Stimulated activated CD8-positive, alpha-beta memory T cell treated with anti-CD3 and anti-CD28 coated beads, Interleukin-15, amount 100 ng/mL, for 24 hours (primary cell): ENCODE measurements at places on chromosomes 5 and 9.

DNA sequence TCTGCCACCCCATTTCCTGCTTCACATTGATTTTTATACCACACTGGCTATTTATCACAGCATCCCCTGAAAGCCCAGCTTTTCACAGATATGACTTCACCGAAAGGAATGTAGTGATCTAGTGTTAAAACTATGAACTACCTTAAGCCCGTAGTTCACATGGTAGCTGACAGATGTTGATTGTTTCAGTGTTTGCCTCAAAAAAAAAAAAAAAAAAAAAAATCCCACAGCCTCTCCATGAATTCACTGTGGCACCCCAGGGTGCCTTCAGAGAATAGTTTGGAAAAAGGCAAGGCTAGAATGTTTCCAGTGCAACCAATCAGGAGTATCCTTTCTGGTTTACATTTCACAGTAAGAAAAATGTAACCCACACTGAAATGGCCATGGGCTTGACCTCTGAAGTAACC, 37.1 kb downstream of the GLIS3 start:
- no peak for DNase-seq

- DNase-seq, result no peak
Measured at GRCh38 chr5:137613554-137614265, 114.6 kb upstream of the SPOCK1 start.

DNA sequence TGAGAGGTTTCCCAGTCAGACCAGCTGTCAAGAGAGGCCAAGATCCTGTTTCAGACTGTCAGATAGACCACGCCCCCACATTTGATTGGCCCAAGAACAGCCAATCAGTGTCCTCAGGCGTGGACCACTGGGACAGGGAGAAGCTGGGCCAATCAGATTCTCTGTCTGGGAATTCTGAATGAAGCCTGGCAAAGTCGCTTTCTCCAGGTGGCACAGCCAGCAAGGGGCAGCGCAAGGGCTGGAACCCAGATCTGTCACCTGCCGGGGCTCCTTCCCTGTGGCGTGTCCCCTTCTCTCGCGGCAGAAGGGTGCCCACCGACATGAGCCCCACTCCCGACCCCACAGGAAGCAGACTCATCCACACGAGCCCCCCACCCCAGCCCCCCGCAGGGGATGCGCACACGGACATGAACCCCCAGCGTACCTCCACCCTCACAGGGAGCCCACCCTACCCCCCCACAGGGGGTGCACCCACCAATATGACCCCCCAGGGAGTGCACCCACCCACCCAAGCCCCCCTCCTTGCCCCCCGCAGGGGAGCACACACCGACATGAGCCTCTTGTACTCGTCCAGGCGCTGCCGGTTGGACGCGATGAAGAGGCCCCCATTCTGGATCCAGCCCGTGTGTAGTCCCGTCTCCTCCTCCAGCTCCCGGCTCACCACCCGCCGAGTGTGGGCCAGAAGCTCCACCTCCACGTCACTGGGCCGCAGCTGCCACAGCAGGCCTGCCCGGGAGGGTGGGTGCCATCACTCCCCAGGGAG, 6.1 kb downstream of the SARDH start:
- no peak for DNase-seq

- DNase-seq, result no peak
Measured at GRCh38 chr5:61301341-61302199, 30.5 kb upstream of the ZSWIM6 start.

GRCh38 chr5:154087260-154087659, 48.5 kb downstream of the MFAP3 start:
- no peak for DNase-seq

DNA sequence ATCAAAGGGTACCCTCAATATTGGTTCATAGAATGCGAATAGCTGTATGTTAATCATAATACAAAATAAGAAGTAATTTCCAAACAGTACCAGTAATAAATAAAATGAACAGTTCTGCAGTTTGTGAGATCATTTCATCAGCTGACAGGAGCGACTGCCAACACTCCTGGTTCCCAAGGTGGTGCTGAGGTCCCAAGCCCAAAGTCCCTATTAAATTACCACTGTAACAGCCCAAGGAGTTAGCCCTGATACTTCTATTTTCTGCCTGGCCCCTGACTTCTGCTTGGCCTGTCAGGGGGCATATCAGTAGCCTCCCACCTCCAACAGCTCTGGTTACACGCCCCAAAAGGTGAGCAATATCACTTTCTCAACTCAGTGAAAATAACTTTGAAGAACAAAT, 47.1 kb downstream of the ANKH start:
- DNase-seq, result no peak

GRCh38 chr5:38755181-38755580, 90.6 kb upstream of the OSMR start:
- no peak for DNase-seq

GRCh38 chr9:109699019-109699418, 81.0 kb upstream of the PALM2AKAP2 start:
- DNase-seq, result no peak

DNA sequence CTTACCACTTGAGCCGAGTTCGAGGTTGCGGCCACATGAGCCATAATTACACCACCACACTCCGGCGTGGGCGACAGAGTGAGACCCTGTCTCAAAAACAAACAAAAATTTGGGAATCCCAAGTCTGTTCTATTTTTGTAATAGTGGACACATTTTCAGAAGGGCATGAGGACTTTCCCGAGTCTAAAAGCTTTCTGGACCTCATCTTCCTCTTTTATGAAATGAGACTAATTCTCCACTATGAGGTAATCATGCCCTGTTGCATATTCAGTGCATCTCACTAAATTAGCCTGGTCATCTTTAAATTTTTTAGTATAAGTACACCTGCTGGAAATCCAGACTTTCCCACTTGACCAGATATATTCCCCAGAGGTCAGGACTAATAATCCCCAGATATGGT, 55.7 kb downstream of the GGTA1 start:
- DNase-seq, result no peak

GRCh38 chr5:154097031-154097430, 58.3 kb downstream of the MFAP3 start:
- no peak for DNase-seq

- no peak for DNase-seq
Measured at GRCh38 chr9:129209109-129209508, 31.0 kb upstream of the IER5L start.

DNA sequence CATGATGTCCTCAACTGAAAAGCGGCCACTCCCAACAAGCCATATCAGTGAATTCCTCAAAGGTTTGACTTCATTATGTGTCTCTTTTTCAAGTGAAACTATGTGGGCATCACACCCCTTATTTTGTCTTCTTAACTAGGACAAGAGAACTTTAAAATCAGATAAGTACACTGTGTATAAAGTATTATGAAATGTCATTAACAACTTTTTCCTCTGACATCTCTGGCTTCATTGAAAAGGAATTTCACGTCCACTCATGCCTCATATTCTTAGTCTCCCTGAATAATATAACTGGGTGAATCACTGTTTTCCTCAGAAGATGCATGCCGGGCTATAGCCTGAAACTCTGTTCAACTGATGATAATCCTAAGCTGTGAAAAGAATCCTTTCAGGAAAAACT, 415.8 kb downstream of the ACTL7B start:
- no peak for DNase-seq

DNA sequence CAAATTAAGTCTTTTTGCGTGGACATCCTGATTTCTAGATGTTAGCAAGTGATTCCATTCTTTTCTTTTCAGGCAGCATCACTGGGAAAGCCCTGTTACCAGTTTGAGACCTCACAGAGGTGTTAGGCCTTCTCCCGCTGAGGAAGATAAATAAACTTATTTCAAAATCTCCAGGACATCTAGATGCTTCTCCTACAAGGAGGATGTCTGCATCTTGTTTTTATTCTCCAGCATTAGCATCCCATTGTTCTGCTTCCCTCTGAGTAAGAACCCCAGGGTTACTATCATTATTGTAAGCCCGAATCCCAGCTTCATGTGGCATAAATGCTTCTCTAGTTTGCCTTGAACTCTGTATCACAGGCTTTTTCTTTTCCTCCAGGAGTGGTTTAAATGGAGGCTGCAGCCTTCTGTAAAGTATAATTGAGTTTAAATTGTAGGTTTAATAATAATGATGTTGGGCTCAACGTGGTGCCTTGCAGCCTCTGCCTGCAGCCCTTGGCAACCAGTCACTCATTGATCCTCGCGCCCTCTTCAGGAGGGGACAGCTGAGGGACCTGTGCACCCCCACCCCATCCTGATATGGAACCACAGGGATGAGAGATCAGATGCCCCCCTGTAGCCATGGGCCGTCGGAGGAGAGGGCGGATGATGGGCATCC, 114.9 kb downstream of the PDZD2 start:
- DNase-seq, result no peak

- no peak for DNase-seq
Measured at GRCh38 chr9:126495411-126496180, 118.1 kb upstream of the LMX1B start.

DNA sequence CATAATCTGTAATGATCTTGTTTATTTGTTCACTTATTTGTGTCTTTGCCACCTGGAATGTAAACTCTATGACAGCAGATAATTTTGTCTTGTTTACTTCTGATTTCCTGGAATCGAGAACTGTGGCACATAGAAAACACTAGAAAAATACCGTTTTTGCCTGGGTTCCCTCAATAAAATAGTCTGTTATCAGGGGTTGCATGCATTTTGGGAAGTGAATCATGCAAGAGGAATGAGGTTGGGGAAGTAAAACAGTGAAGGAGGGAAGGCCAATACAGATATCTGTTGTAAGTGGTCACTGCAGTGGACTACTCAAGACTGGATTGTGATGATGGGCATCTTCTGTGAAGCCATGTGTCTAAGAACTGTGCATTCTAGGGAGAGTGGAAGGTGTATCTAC, 45.2 kb upstream of the IL6ST start:
- no peak for DNase-seq

DNA sequence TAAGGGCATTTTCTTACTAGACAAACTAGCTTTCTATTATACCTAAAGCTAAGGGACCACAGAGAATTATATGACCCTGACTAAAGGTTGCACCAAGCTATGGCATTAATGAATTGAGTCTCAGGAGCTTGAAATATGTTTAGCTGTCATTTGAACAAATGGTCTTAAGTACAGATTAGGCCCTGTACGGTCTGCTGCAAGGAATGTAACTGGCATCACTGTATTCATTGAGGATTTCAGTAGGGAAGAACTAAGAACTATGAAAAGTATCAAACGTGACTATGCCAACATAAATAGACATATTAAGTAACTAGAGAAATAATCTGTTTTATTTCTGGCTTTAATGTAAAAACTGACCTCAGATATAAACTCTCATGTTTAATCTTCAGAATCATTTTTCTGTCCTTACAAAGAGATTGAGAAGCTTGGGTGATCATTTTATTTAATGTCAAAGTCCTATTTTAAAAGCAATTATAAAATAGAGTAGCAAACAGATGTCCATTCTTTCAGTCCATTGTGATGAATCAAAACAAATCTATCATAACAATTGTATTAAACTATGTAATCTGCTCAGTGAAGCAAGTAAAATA, 845.9 kb downstream of the MAT2B start:
- no peak for DNase-seq

DNA sequence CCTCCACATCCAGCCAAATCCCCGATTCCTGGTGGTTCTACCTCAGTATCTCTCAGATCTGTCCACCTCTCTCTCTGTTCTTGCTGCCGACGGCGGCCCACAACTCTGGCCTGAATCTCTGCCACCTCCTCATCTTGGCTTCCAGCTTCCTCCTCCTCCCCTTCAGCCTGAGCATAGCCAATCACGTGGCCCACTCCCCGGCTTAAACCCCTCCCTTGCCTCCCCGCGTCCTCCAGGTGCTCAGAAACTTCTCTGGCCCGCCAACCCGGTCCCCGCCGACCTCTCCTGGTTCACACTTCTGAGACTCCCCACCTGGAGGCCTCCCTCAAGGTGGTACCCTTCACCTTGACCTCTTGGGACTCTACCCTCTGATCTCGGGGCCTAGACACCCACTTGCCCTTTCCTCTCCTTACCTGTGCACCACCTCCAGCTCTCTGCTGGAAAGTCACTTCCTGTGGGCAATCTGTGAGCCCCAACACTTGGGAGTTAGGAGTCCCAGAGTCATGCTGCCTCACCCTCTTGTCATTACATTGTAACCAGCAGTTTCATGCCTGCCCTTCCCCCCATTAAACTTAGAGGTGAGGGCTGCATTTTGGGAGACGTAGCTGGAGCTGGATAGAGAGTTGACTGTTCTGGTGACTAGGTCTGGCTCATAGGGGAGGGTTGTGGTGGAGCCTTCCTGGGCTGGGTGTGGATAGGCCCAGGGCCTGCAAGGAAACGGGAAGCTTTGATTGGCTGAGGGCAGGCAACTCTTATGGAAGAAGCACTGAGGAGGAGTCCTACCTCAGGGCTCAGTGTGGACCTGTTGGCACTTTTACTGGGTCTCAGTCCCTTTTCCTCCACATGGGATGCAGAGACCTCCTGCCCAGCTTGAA, 4.5 kb upstream of the SET start:
- DNase-seq, result peak; percentile 40

- DNase-seq, result no peak
Measured at GRCh38 chr9:106019039-106019680, 324.8 kb downstream of the TMEM38B start.

- DNase-seq, result no peak
Measured at GRCh38 chr9:122991370-122991830, 42.1 kb upstream of the GPR21 start.

GRCh38 chr9:69760278-69760610, 433 bp upstream of the PTAR1 start:
- no peak for DNase-seq

GRCh38 chr5:79112703-79113058, 1.1 kb downstream of the BHMT start:
- DNase-seq, result no peak

DNA sequence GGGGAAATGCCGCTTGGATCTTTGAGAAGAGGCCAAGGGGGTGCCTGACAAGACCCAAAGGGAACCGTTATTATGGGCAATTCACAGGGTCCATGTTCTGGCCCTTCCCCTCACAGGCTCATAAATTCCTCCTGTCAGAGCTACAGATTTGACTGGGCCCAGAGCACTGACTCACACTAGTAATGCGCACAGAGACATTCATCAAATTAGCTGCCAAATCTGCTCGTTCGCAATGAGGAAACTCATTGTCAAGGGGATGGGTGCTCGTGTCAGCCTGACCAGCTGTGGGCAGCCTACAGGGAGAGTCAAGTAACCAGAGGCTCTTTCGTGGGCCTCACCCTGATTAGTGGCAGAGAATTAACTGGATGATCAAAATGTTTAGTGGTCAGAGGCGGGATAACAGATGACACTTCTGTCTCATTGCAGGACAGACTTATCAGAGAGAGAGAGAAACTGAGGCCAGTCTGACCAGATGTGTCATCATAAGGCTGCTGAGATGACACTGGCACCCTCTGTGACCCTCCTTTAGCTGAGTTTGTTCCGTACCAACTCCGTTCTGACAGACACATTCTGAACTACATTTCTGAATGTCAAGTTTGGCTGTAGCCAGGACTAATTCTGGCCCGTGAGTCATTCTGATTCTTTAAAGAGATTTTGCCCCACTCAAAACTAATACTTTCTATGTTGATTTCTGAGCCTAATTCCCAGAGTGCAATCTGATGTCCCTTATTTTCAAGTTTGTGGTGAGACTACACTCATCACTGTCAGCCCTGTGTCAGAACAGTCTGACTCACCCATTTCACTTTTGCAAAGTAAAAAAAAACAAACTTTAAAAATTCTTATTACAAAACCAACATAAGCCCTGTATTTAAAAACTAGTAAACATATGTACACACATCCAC, 377.1 kb downstream of the ACTL7B start:
- DNase-seq, result no peak
